ENCODE measurements at places on chromosomes 3 and 15.

- DNase-seq: no peak
Observed at GRCh38 chr3:128310286-128311058, 156.2 kb downstream of the DNAJB8 start.

DNA sequence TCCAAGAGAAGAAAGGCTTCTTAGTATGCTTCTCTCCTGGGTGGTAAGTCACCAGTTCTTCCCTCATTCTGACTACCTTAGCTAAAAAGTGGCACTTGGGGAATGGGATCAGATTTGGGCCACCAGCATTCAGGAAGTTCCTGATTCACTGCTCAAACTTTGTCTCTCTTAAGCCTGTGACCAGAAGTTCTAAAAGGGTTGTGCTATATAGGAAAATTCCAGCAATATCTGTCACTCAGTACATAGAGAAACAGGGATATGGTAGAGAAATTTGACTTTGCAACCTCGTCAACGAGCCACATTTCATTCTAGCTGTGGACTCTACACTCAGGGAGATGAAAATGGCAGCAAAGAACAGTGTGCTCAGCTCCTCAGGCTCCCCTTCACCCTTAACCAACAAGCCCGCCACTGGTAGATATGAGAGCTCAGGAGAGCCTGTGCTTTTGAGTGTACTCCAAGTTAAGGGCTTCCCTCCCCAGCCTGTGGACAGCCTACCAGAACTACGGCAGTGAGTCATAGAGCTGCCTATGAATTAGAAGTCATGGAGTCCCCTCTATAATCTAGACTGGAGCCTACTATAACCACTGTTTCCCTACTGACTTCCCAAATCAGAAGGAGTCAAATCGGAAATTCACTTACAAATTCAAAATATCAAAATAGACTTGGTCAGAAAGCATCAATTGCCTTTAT, 52.6 kb upstream of the MYO5C start:
- no peak for DNase-seq

- DNase-seq: no peak
Observed at GRCh38 chr3:50217681-50218080, 12.6 kb downstream of the SLC38A3 start.

GRCh38 chr3:151599103-151599672, 134.5 kb upstream of the AADACL2 start:
- DNase-seq: no peak

GRCh38 chr15:42736793-42737528, at the start of gene CDAN1:
Gene CDAN1 (minus strand): TSS chr15:42737128. CDS start chr15:42737102, 26 bp downstream.
- DNase-seq: no peak

GRCh38 chr3:45224824-45225464, 1.1 kb downstream of the TMEM158 start:
- no peak for DNase-seq

- DNase-seq: no peak
Observed at GRCh38 chr3:12288182-12289129, at the start of gene PPARG. Gene PPARG (plus strand): TSS chr3:12289070. CDS start chr3:12379712, 90,642 bp downstream.

- no peak for DNase-seq
Observed at GRCh38 chr3:149971403-149972075, 844 bp upstream of the PFN2 start.

DNA sequence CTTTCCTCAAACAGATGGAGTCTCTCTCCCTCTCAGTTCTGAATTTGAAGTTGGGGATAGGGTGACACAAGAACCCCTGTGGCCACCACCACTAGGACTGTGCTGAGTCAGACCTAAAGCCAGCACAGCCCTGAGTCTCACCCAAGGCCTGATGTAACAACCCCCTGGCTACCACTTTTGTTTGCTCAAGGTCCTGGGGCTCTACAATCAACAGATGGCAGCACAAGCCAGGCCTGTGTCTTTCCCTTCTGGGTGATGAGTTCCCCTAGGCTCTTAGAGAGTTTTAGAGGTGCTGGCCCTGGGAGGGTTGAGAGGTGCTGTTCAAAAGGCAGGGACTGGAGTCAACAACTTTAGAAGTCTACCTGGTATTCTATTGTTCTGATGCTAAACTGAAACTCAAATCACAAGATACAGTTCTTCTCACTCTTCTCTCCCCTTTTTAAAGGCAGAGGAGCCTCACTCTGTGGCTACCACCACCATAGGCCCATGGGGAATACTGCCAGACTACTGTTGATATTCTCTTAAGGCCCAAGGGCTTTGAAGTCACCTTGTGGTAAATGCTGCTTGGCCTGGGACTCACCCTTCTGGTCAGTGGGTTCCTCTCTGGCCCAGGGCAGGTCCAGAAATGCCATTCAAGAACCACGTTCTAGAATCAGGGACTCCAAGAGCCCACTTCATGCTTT, 6.5 kb downstream of the OR5K4 start:
- DNase-seq: no peak

GRCh38 chr15:39884351-39884750, 35.7 kb downstream of the GPR176 start:
- DNase-seq: no peak

DNA sequence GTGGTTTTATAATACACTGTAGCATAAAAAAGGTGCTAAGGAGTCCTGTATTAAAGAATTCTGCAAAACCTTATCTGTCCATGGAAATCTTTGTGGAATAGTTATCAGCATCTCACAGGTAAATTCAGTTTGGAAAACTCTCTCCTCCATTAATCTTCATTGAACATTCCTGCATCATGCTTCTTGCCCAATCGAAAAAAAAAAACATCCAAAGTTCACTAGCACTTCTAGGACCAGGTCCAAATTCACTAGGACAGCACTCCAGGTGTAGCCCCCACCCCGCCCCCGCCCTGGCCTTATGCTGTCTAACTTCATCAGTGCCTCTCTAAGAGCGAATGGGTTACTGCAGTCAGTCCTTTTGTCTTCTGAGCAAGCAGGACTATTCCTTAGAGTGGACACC, 138.6 kb downstream of the PLD1 start:
- DNase-seq: no peak

DNA sequence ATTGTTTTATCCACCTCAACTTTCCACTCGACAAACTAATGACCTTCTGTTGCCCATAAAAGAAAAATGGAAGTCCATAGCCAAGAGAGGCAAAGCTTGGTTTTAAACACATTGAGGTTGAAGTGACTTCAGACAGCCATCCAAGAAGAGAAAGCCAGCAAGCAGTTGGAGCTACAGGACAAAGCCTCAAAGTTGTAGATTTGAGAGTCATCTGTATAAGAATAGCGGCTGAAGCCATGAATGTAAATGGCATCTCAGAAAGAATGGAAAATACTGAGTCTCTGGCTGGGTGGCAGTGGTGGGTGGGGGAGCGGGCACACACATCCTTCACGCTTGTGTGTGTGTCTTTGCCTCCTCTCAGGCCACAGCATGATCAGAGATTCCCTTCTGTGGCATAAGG, 124.1 kb upstream of the CHRM5 start:
- DNase-seq: no peak
